ENCODE measurements at places on chromosomes 7 and 10.

GRCh38 chr10:33623669-33624068 is 289.2 kb upstream of the NRP1 start:
- DNase-seq = no peak

DNA sequence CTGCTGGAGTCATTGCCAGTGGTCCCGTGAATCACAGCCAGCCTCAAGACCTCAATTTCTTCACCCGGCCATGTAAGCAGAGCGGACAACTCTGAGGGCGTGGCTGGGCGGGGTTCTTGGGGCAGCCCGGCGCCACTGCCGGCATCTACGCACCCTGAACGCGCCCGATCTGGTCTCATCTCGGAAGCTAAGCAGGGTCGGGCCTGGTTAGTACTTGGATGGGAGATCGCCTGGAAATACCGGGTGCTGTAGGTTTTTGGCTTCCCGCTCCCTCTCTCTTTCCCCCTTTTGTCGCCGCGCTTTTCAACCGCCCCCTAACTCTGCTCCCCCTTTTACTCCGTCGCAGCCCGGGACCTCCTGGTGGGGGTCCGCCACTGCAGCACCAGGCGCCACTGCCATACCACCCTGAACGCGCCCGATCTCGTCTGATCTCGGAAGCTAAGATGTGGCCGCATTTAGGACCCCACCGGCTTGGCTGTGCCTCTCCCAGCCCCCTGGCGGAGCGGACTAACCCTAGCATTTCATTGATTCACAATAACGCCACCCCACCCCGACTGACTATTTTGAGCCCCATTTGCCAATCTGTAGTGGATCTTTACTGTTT is 25.3 kb downstream of the GARIN1A start:
- peak; percentile 84 for DNase-seq

DNA sequence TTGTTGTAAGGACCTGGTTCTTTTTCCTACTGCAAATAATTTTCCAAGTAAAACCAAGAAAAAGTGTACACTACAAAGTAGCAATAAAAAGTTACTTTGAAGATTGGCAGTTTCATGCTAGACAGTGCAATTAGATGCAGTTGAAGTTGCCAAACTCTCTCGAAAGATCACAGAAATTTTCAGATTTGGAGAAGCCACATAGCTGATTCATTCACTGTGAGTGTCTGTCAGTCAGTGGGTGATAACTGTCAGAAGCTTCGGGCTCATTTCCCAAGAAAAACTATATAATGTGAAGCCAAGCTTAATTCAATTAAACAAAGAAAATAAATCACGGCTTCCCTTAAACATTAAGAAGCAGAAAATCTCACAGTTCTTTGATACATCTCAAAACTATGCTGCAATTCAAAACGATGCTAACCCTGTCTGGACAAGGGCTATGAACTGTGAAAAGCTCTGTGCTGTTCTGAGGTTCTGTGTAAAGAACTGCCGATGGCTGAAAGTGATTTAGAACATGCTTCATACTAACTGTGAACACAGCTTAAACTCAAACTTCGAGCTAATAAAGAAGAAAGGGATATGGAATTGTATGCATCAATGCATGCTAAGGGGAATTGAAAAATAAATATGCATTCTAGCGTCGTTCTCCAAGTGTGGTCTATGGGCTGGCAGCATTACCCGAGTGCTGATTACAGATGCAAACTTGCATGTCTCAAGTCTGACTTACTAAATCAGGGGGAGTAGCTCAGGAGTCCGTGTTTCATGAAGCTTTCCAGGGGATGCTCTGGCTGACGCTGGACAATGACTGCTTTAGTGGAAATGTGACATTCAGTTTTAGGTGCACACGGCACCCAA is 557.4 kb downstream of the CALN1 start:
- no peak for DNase-seq

- DNase-seq = peak; percentile 90
Observed at GRCh38 chr10:72254813-72255568, 18.7 kb upstream of the DDIT4 start.

DNA sequence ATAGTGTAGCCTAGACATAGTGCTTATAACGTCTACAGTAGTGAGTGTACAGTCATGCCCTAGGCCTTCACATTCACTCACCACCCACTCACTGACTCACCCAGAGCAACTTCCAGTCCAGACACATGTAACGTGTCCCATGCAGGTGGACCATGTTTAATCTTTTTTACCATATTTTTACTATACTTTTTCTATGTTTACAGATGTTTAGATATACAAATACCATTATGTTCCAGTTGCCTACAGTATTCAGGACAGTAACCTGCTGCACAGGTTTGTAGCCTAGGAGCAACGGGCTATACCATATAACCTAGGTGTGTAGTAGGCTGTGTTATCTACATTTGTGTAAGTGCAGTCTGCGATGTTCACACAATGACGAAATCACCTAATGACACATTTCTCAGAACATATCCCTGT is 11.0 kb downstream of the MPP7 start:
- peak; percentile 91 for DNase-seq

DNA sequence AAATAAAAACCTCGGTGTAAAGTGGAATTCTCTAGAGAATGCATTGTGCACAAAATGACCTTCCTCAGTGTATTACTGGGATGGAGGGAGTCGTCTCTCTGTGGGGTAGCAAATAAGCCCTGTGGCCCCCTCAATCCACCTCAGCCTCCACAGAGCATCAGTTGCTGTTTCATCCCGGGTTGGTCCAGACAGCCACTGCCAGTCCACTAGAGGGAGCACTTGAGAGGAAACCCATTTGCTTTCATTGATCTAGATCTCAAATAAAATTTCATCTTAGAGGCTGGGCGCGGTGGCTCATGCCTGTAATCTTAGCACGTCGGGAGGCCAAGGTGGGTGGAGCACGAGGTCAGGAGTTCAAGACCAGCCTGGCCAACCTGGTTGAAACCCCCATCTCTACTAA is 1128.7 kb downstream of the CNTNAP2 start:
- peak; percentile 36 for DNase-seq

GRCh38 chr10:17453035-17453372 is 1.4 kb downstream of the ST8SIA6 start:
- DNase-seq = no peak

- no peak for DNase-seq
Observed at GRCh38 chr7:44313016-44313415, 12.4 kb downstream of the CAMK2B start.

DNA sequence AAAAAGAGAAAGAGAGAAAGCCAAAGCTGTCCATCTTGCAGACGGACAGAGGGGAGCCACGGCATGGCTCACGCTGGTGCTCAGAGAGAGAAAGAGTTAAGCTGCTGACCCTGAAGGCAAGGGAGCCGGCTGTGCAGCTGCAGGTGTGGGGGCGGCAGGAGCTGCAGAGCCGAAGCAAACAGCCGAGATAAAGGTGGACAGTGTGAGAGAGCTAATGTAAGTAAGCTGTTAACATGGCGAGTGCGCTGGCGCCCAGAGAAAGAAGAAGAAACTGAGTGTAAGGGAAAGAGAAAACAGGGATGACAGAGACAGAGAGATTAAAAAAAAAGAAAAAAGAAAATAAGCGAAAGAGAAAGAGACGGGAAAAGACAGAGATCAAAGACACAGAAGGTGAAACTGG is 18.2 kb downstream of the COL17A1 start:
- no peak for DNase-seq

- no peak for DNase-seq
Observed at GRCh38 chr10:128803790-128804189, 663.3 kb upstream of the MGMT start.

- DNase-seq = no peak
Observed at GRCh38 chr10:107094824-107095522, 69.5 kb downstream of the SORCS1 start.

GRCh38 chr7:48158404-48158803 is 12.9 kb upstream of the ABCA13 start:
- peak; percentile 36 for DNase-seq

- DNase-seq = no peak
Observed at GRCh38 chr10:8104005-8104404, 49.5 kb downstream of the GATA3 start.

GRCh38 chr10:73593812-73594211 is 2.7 kb upstream of the USP54 start:
- no peak for DNase-seq

DNA sequence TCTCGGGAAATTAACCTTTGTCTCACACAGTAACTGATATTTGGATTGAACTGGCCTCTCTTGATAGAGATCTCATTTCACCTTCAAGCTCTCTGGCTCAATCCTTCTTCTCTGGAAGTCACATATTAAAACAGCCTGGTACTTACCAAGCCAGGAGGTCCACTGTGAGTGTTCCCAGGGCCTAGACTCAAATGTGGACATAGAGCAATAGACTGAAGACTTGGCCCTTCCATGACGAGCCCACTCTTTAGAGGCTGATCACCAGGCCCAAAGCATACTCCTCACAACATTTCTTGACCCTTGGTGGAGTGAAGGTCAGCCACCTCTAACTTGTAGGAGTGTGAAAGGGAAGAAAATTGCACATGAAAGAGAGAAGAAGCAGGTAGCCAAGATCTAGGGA is 38.5 kb downstream of the COL1A2 start:
- no peak for DNase-seq

GRCh38 chr10:34809796-34810195 is 5.3 kb downstream of the PARD3 start:
- DNase-seq = no peak

DNA sequence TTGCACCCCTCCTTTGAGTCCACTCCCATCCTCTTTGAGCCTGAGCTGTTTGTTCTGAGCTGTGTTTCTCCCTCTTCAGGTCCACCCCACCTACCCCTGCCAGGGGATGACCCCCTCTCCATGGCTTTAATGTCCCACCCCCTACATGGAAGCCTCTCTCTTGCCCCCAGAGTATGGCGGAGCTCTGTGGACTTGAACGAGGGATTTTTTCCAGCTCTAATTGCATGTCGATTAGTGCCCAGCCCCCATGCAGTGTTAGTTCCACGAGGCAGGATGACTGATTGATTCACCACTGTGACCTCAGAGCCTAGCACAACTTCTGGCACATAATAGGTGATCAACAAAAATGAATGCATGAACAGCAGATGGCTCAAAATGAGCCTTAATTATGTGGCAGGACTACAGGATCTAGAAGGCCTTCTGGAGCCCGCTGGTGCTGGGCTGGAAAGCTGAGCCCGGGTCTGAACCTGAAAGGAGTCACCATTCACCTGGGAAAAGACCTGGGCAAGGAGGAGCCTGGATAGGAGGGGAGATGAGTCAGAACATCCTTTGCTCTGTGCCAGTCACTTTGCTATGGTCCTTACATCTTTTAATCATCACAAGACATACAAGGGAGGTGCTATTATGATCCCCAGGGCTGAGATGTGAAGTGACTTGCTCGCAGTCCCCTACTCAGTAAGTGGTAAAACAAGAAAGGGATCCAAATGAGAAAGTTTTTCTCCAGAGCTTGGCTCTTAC is 17.1 kb upstream of the SLC18A2 start:
- DNase-seq = no peak

- DNase-seq = no peak
Observed at GRCh38 chr10:74925291-74925690, 98.9 kb downstream of the KAT6B start.

GRCh38 chr10:110007161-110007700 is 553 bp upstream of the ADD3 start:
- DNase-seq = peak; percentile 56

DNA sequence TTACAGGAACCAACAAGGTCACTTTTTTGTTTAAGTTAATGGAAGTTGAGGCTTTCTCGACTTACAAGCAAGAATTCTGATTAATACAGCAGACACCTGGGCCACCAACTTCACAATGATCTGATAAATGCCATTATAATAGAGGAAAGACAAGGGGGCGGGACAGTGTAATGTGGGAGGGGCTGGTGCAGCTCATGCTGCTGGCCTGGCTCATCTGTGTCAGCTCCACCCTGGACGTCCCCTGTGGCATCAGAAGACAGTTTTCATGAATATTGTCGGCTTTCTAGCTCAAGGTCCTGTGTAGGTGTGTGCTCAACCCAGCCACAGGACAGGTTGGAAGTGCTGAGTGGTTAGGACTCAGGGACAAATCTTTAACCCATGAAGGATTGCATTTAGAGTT is 57.0 kb downstream of the MTURN start:
- DNase-seq = no peak

DNA sequence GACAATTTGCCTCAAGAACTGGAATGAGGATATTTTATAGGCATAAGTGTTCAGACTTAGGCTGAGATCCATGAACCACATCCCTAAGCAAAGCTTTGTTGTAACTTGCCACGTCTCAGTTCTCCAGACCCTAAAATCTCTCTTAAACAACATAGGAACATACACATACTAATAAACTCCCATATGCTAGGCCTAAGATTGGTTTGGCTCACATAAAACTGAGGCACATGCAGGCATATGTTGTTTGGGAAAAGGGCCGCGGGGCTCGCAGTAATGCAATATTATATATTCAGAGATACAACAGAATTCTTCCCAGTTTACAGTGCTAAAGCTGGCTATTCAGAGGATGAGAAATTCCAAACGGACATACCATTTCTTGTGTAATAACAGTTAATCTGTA is 61.0 kb downstream of the DOCK4 start:
- DNase-seq = no peak

GRCh38 chr10:33791272-33791660 is 456.8 kb upstream of the NRP1 start:
- DNase-seq = no peak

- peak; percentile 71 for DNase-seq
Observed at GRCh38 chr7:106050002-106050745, 61.9 kb downstream of the SYPL1 start.

DNA sequence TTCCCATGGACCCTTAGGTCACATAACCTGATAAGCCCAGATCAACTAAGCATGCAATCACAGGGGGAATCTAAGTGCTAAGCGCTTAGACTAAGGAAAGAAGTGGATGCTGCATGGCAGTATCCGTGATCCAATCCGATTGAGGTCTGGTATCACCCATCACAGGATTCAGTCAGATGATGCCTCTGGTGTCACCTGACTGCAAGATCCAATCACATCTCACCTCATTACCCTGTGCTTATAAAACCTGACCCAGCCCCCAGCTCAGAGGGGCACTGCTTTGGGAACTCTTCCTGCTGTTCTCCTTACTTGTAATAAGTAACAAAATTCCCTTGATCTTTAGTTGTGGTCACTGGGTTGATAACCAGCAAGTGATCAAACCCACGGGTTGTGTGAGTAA is 84.7 kb upstream of the TMEM168 start:
- DNase-seq = no peak

GRCh38 chr10:21458126-21458871 is 67.2 kb downstream of the SKIDA1 start:
- DNase-seq = no peak

- DNase-seq = no peak
Observed at GRCh38 chr10:98997596-98997995, 238.1 kb downstream of the HPSE2 start.

DNA sequence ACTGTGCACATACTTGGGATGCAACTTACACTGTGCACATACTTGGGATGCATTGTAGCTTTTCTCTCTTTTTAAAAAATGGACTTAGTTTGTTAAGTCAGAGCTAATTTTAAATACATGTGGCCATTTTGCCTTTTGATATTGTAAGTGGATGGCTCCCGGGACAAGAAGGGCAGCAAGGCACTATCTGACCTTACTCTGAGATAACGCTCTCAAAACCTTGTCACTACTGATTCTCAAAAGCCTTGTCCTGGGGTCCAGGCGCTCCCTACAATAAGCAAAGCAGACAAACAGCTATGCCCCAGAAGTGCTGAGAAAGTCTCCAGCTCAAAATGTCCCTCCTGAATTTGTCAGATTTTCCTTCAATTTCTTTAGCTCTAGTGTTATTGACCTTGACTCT is 66.9 kb upstream of the CACNB2 start:
- no peak for DNase-seq
